ENCODE measurements at places on chromosomes 4 and X. TPM values are rescaled to one million over a fixed set of nuclear protein-coding genes. Genes with fewer than 3 reads are reported as not detected.

Gene VCX2
- total RNA-seq = not detected

Gene UGT2B15
- total RNA-seq = not detected

Gene TMEM150C
- 14.4 TPM for total RNA-seq

Gene CC2D2A
- total RNA-seq = 25.2 TPM

Gene SPANXA1
- not detected for total RNA-seq

Gene TXK
- total RNA-seq = 1.8 TPM

Gene ABCG2
- 8.0 TPM for total RNA-seq

GRCh38 chr4:168694667-168695066, 197.8 kb downstream of the PALLD start:
- no peak for DNase-seq

- DNase-seq = no peak
Observed at GRCh38 chr4:163395758-163396157, 52.1 kb downstream of the NPY5R start.

DNA sequence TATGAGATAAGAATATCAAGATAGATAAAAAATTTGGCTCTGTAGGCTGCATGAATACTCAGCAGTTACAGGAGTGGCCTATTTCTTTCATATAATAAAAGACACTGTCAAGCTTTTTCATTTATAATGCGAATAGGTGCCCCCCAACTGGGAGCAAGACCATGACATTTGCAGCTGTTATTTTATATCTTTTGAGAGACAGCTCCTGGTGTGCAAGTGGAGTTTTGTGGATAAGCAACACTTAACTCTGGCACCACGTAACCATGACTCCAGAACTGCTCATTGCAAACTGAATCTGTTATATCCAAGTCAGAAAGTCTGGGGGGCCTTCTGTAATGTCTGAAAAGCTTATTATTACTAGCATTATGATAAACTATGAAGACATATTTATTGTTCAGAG, 1372.4 kb downstream of the C4orf33 start:
- no peak for DNase-seq

- no peak for DNase-seq
Observed at GRCh38 chr4:62881901-62882300, 1527.3 kb downstream of the TECRL start.

- no peak for DNase-seq
Observed at GRCh38 chrX:136182414-136182813, 35.1 kb downstream of the FHL1 start.

- DNase-seq = no peak
Observed at GRCh38 chr4:175253184-175253902, 335.2 kb downstream of the ADAM29 start.

DNA sequence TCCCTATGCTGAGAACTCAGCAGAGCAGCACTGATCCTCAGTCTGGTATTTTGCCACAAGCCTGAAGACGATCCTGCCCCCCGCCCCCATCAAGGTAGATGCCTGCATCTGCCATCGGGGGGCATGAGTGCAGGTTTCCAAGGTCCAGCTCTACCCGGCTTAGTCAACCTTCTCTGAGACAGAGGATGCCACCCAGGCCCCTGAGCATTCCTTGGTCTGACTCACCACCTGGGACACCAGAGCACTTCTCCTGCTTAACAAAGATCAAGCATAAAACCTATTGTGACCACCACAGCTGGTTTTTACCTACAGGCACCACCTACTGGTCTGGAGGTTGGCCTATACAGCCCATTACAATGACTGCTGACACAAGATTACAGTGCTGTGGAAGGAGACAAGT, 1168.1 kb downstream of the PCDH19 start:
- no peak for DNase-seq

- DNase-seq = no peak
Observed at GRCh38 chrX:148541584-148541940, 41.1 kb downstream of the AFF2 start.

DNA sequence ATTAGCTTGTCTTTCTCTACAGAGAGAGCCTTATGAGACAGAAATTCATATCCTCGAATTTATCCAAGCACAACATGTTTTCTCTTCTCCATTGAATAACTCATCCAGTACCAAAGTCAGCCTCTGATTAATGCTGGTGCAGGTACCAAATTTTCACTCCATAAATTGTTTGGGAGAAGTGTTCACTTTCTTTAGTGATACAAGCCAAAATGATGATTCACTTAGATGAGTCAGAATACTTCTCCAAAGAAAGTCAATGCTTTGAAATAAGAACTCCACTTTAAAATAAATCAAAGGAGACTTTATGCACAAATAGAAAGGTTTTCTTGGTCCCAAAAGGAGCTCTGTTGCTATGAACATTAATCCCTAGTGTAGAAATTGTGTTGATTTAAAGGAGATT, 60.2 kb downstream of the MAOB start:
- no peak for DNase-seq

GRCh38 chr4:169024762-169025161, 14.7 kb upstream of the CBR4 start:
- DNase-seq = no peak

GRCh38 chrX:35016051-35016450, 73.5 kb downstream of the FAM47B start:
- DNase-seq = no peak

- no peak for DNase-seq
Observed at GRCh38 chr4:147674073-147674472, 9.9 kb downstream of the PRMT9 start.

GRCh38 chr4:25943312-25943711, 29.3 kb downstream of the SMIM20 start:
- no peak for DNase-seq

DNA sequence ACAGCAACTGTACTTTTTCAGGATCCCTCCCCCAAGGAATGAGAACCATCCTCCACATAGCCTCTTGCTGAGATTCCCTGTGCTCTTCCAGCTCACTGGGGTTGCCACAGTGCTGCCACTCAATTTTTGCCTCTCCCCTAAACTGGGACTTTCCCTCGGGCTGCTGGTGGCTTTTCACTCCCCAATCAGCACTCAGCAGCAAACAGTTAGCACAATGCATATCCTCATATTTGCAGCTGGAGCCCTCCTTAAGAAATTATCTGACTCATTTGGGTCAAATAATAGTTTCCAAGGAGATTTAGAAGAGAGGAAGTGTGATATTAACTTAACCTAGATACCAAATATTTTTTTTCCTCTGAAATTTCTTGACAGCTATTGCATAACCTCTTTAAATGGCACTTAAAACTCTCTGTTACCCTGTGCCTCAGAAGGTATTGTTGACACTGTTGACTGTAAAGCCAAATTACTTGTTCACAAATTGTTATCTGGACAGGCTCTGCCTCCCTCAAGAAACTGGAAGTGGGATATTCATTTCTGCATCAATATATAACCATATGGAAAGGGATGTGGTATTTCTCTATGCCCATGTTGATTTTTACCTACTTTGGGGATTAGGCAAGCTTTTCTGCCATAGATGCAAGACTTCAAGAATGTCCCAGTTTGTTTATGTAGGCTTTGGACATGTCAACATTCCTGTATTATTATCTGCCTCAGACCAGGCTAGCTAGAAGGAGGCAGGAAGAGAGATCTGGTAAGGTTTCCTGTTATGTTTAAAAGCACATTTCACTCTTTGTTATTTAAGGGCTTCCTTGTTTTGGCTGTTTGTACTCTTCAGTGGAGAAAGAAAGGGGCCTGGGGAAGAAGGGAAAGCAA, 58.0 kb downstream of the SEPTIN11 start:
- DNase-seq = no peak

DNA sequence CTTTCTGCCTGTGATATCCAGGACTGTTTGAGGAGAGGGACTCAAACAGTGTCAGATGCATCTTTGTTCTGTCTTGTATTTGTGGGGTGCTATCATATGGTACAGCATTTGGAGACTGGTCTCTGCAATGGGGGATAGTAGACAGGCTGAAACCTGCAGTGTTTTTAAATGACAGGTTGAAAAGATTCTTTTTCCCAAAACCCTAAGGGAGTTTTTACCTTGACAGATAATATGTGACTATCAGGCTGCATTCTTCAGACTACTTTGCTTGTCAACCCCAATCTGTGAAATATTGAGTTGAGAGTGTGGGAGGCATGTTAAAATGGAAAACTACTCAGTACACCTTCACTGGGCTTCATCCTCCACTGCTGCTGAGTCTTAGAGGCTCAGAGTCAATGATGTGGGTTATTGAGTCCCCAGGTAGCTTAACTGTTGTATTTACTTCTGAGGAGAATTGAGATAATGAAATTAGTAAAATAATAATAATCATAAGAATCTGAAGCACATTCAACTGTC, 274.9 kb downstream of the GASK1B start:
- DNase-seq = no peak

DNA sequence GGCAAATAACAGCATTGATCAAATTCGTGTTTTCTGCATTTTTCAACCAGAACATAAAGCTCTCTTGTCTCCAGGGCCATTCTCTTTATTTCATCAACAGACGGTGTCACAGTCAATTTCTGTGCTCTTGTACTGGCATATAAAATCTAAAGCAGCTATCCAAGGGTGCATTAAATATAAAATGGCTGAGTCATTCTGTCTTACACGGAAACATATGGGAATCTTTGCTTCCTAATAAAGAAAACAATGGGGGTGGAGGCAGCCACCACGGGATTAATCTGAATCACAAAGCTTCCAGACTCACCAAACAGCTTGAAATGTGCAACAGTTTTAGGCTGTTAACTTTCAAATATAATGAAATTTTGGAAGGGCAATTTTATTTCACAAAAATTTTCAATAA, 132.6 kb downstream of the IL15 start:
- DNase-seq = no peak

DNA sequence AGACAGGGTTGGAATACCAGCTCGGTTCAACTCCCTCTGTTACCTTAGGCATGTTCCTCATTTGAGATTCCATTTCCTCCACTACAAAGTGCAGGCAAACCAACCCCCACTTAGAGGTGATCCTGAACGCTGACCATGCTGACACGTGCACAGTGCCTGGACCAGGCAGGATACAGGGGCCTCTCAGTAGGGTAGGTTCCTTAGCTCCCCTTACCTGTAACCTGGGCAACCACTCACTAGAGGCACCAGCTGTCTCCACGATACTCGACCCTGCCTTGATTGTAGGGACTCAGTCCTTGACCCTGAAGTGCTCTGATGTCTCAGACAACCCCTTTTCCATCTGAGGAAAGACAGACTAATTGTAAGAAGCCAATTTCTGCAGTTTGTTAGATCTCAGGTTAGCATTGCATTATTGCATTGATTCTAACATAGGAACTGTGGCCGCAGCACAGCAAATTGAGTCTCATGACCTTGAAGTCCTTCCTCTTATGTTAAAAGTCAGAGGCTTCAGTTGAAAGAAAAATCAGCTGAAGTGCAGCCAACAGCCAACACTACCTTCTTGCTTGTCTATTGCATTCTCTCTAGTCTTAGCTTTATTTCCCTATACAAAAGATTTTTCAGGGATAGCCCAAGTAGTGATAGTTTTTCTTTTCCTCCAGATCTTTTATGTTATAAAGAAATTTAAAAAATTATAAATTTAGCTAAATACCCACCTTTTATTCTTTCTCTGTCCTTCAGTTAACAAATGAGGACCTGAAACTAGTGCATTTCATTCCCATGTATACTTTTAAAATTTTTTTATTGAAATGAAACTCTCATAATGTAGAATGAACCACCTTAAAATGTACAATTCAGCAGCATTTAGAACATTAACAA, 11.2 kb upstream of the C1QTNF7 start:
- DNase-seq = no peak

DNA sequence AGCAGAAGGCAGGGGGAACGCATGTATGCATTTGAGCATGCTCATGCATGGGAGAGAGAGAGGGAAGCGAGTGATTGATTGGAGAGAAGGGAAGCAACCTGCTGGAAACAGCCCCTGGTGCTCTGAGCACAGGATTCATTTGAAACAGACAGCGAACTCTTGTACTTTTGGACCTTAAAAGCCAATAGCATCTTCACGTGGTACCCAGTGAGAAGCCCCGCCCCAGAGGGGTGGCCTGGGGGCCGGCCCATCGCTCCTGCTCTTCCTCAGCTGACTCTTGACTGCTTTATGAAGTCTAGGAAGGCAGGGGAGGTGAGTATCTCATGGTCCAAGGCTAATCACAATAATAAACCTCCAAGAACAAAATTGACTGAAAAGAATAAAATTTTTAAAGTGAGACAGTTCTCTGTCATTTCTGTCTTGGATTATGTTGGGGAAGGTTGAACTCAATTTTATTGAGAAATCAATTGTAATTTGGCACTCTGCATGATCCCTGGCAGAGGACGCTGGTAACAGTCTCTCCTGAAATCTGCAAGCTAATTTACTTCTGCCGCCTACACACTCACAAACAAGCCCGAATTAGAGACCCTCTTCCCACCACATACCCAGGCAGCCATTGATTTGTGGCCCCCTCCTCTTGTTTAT, 168.2 kb upstream of the PPARGC1A start:
- DNase-seq = no peak

- no peak for DNase-seq
Observed at GRCh38 chrX:105375816-105376215, 155.3 kb upstream of the TEX13A start.

DNA sequence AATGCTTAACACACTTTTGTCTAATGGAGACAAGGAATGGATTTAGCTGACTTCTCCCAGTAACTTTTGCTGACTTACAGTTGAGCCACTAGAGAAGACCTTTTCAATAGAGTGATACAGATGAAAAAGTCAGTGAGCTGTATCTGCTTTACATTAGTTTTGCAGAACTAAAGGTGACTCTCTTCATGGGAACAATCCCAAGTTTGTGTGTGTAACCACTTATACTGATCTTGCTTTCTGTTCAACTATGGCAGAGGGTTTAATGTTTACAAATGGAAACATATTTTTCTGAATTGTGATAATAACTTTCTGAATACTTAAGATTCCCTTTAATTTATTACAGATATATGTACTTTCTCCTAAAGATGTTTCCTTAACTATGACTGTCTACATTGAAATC, 182.6 kb upstream of the PUDP start:
- DNase-seq = no peak

GRCh38 chr4:8402181-8402597, 38.3 kb downstream of the ACOX3 start:
- no peak for DNase-seq
